ENCODE measurements at places on chromosomes 3 and 15.

- no peak for DNase-seq
Observed at GRCh38 chr15:77548589-77549557, 83.8 kb downstream of the LINGO1 start.

GRCh38 chr3:12447075-12447474 is 37.2 kb upstream of the TSEN2 start:
- no peak for DNase-seq

- no peak for DNase-seq
Observed at GRCh38 chr3:12946649-12947316, 105.4 kb upstream of the RPL32 start.

DNA sequence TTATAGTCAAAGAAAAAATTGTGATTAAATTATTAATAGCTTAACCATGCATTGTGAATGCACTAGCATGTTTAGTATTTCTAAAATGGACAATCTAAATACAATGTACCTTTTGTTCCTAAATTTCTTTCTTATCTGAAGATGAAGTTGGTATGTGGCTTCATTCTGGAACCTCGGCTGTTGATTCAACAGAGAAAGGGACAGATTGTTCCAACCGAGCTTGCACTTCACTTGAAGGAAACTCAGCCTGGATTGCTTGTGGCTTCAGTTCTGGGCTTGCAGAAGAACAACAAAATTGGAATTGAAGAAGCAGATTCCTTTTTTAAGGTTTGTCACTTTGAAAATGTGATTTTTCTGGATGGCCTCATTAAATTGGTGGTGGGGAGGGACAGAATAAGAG is 32.6 kb downstream of the HPS3 start:
- no peak for DNase-seq

- no peak for DNase-seq
Observed at GRCh38 chr3:41075975-41076374, 123.3 kb upstream of the CTNNB1 start.
